ELR (cell line): ENCODE measurements at places on chromosomes 4 and X.

DNA sequence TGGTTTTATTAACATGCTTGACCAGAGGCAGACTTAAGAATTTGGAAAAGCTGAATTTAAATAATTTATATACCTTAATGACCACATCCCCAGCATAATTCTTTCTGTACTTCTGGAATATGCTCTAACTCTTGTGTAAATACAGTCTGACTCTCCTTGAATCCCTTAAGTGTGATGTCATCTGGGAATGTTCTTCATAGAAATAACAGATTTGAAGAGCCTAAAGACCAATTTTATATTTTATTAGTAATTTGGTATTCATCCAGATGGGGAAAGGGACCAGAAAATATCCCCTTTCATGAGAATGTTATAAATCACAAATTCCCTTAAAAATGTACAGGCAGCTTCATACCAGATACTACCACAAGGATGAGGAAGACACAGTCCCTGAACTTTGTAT lies 58.3 kb downstream of the KCNIP4 start:
- DNase-seq = no peak

DNA sequence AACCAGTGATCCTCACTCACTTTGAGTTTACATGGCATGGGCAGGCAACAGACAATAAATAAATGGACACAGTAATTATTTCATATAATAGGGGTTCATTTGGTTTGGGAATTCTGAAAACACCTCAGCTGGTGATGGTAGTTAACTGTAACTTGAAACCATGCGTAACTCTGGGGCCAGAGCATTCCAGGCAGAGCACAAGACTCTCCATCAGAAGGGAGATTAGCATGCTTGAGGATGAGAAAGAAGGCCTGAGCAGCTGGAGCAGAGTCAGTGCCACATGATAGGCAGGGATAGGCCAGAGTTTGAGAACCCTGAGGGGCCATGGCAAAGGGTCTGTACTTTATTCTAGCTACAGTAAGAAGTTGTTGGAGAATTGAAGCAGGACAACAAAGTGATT lies 56.3 kb upstream of the CXCL8 start:
- DNase-seq = no peak

DNA sequence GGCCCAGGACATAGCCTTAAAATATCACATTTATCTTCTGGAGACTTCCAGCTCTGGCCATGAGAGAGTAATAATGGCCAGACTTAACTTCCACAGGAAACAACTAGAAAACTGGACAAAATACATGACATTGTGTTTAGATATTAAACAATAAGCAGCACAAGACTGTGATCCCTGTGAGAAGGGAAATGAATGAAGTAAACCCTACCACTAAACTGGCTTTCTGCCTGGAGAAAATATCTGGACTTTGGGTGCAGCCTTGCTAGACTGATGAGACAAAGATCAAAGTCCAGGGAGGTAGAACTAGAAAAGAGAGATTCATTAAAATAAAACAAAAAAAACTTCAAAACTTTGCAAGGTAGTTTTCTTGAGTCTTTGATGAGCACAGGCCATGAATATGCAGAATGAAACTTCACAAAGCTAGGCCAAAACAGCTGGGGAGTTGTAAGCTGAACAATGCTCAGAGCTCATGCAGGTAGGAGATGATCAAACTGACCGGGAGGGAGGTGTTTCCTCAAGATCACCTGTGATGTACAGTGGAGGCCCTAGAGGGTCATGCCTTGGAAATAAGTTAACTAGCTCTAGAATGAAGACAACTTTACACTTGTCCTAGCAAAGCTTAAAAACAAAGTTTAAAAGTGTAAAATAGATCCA lies 147.0 kb upstream of the SH3RF1 start:
- DNase-seq = no peak

- DNase-seq = no peak
Measured at GRCh38 chrX:39851745-39852455, 245.9 kb downstream of the BCOR start.

GRCh38 chr4:165556383-165556782 lies 177.6 kb downstream of the CPE start:
- DNase-seq = no peak

- DNase-seq = no peak
Measured at GRCh38 chr4:150751648-150752047, 169.7 kb downstream of the MAB21L2 start.
